ENCODE measurements at places on chromosomes 12 and 14.

DNA sequence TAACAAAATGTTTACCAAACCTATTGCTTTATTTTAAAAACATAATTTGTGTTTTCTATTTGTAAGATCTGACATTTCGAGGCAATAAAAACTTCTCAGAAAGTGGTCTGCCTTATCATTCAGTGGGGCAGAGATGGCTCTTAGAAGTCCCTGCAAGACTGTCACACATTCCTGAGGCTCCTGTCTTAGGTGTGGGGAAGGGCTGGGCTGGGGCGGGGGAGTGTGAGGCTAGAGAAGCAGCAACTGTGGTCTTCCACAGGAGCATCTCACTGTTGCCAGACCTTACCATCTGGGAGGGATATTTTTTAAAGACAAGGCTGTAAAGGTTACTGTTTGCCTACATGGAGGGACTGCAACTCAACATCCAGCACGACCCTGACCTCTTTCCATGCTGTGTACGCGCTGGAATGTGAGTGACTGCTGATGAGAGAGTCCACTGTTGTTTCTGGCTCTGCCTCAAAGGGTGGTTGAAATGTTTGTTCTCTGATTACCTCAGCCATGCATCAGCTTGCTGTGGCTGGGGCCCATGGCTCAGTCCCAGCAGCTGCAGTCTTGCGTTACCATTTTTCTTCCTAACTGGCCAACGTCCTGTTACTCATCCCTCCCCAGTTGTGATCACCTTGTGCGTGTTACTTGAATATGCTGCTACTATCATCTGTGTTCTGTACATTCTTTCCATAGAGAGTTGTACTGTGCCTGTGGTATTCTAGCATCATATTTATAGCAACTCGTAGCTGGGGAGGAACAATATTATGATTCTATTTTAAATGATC lies 12.4 kb downstream of the ERG28 start:
- no peak for DNase-seq

- DNase-seq: no peak
These were observed 10.2 kb upstream of the CMKLR1 start for GRCh38 chr12:108349278-108349688.

DNA sequence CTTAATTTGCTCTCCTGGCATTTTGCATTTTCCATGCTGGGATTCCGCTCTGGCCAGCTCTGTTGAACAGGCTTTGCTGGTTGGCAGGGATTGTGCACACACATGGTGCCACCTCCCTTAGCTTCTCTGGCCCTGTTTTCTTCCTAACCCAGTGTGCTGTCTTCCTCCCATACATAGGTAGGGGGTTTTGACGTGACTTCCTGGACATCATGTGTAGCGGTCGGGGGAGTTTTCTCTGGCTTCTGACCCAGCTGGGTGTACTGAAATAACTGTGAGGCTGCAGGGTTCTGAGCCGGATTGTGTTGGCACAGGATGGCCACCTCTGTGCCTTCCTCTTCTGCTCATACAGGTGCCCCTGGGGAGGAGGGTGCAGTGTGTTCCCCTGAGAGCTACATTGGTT lies 25.7 kb downstream of the C14orf132 start:
- no peak for DNase-seq

GRCh38 chr12:116662612-116663144 lies 75.2 kb downstream of the SPRING1 start:
- DNase-seq: no peak
